ENCODE measurements at places on chromosomes 1 and 21.

GRCh38 chr1:5250336-5250735, 595.9 kb downstream of the AJAP1 start:
- no peak for DNase-seq

GRCh38 chr1:30908696-30909364, at the start of gene SDC3:
SDC3 (minus strand) TSS chr1:30908758; CDS start chr1:30908586, 172 bp downstream.
- DNase-seq = no peak

GRCh38 chr21:27586986-27587385, 620.1 kb upstream of the ADAMTS5 start:
- DNase-seq = no peak

- no peak for DNase-seq
Measured at GRCh38 chr1:27542463-27543273, 52.7 kb upstream of the WASF2 start.

- no peak for DNase-seq
Measured at GRCh38 chr1:52919051-52919722, 2.4 kb downstream of the ECHDC2 start.

DNA sequence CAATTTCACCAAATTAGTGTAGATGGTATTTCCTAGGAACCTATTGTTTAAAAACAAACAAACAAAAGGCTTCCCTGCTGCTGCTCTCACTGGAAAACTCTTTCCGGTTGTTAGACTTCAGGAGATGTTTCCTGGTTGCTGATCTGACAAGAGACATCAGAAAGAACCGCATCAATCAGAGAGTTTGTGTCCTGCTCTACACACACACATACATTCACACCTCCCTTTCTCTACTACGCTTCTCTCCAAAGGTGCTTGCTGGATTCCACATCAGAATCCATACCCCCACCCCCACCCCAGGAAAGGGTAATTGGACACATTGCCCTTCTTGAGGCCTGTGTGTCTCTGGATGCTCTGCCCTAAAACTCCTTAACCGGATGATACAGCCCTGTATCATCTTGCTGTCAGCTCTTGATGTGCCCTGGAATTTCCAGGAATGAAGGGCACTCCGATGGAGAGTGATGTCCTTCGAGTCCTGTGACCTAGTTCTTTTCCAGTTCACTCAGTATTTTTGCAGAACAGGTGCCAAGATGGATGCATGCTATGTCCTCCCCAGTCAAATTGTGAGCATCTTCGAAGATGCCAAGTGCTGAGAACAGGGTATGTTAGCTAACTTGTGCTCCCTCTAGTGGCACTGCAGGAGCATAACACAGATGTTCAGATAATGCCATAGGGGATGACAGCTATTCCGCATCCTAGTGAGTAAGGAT, 113.7 kb upstream of the SLC35F3 start:
- peak; percentile 88 for DNase-seq

DNA sequence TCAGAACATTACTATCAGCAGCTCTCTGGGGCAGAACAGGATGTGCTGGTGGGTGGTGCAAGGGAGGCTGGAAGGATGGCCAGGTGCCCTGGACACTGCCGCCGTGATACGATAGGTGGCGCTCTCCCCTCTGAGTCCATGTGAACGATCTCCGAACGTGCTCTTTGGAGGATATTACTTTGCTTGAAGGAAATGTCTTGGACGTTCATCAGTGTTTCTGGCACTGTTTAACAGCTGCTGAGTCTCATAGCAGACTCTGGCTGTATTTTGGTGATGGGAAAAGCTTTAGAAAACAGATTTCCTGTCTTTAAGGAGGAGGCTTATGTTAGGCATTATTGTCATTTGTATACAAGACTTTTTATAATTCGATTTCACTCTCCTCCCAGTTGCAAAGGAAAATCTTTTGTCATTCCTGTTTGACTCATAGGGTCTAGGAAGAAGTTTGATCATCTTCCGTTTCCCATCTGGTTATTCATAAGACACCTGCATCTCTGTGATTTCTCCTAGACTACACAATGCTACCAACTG, 386.2 kb upstream of the ADGRL2 start:
- no peak for DNase-seq

DNA sequence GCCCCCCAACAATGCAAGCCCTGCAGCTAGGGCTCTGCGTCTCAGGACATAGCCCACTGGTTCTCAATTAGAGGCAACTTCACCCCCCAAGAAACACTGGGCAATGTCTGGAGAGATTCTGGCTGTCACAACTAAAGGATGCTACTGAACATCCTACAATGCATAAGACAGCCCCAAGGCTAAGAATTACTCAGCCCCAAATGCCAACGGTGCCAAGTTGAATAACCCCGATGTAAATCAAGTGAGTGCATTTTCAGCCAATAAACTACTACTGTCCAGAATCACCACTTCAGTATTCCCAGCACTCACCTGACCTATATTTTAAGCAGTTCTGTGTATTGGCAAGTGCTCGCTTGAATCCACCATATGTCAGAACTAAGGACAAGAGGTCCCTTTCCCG, 6.9 kb downstream of the RIPK4 start:
- DNase-seq = no peak

DNA sequence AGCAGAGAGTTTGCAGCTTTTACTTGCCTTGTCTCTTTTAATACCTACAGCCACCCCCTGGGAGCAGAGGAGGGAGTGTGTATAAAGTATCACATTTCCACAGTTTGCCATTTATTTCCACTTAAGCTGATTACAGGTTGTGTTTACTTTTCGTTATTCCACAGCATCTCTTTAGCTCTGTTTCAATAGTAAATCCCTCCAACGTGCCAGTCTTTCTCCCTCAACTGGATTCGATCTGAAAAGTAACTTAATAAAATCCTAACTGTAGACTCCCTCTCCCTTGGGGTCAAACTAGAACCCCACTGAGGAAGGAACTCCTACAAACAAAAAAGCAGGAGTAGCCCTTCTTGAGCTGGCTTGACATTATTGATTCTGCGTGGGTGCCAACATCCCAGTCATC, 3.1 kb upstream of the FCGR2A start:
- DNase-seq = peak; percentile 71

GRCh38 chr1:195714248-195714647, 894.0 kb downstream of the KCNT2 start:
- DNase-seq = no peak

DNA sequence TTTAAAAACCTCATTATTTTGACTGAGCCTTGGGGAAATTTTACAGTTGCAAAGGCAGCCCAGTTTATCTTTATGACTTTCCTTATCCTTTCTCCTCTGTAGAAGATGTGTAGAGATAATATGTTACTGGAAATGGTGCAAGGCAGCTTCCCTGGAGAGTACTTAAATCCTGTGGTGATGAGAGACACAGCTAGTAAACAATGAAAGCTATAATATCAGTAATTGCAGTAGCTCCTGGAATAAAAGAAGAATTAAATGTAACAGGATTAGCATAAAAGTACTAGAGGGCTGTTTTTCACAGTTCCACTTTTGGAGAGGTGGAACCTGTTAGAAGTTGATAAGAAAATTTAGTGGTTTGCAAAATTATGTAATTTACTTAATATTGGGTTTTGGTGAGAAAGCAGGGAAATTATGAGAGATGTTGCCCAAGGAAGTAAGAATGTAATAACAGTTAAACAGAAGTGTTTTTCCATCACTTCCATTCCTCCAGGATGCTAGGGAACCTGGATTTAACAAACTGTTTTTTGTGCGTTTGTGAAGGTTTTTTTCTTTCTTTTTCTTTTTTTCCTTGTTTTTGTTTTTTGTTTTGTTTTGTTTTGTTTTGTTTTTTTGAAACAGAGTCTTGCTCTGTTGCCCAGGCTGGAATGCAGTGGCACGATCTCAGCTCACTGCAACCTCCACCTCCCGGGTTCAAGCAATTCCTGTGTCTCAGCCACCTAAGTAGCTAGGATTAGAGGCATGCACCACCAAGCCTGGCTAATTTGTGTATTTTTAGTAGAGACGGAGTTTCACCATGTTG, 15.7 kb upstream of the EDEM3 start:
- DNase-seq = peak; percentile 91

DNA sequence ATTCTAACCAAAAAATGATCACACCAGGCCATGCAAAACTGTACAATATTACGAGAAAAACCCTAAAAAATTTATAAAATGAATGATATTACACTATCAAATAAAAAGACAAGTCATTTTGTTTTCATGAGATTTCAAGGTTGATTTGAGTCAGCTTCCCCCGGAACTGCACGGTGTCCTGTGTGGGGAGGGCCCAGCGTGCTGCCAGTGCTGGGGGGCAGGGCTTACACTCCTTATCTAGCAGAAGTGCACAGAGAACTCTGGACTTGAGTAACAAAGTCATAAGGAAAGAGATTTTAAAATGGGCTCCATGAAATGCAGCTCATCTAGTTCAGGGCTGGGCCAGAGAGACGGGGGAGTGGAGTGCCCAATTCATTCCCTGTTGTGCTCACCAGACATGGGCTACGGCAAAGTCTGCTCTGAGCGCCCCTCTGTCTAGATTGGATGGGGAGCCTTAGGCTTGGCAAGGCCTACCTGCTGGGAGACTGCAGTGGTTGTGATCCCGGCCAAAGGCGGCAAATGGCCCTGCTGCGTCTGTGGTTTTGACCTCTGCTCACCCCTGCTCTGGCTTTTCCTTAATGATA, 50.1 kb downstream of the COQ8A start:
- peak; percentile 68 for DNase-seq

DNA sequence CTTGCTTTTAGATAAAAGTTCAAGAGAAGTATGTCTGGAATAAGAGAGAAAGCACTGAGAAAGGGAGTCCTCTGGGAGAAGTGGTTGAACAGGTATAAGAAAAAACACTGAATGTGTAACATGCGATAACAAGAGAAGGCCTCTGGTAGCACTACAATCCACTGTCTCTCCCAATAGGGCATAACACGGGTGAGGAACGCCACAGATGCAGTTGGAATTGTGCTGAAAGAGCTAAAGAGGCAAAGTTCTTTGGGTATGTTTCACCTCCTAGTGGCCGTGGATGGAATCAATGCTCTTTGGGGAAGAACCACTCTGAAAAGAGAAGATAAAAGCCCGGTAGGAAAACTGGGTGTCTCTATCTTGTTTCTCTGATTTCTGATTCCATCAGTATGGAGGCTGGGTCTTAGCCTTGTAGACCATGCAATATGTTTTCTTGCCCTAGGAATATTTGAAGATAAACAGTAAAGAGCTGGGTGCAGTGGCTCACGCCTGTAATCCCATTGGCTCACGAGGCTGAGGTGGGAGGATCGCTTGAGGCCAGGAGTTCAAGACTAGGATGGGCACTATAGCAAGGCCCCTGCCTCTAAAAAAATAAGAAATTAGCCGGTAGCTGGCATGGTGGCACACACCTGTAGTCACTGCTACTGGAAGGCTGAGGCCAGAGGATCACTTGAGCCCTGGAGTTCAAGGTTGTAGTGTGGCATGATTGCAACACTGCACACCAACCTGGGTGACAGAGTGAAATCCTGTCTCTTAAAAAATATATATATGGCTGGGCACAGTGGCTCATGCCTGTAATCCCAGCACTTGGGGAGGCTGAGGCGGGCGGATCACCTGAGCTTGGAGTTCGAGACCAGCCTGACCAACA, 40.4 kb downstream of the DAP3 start:
- peak; percentile 72 for DNase-seq

DNA sequence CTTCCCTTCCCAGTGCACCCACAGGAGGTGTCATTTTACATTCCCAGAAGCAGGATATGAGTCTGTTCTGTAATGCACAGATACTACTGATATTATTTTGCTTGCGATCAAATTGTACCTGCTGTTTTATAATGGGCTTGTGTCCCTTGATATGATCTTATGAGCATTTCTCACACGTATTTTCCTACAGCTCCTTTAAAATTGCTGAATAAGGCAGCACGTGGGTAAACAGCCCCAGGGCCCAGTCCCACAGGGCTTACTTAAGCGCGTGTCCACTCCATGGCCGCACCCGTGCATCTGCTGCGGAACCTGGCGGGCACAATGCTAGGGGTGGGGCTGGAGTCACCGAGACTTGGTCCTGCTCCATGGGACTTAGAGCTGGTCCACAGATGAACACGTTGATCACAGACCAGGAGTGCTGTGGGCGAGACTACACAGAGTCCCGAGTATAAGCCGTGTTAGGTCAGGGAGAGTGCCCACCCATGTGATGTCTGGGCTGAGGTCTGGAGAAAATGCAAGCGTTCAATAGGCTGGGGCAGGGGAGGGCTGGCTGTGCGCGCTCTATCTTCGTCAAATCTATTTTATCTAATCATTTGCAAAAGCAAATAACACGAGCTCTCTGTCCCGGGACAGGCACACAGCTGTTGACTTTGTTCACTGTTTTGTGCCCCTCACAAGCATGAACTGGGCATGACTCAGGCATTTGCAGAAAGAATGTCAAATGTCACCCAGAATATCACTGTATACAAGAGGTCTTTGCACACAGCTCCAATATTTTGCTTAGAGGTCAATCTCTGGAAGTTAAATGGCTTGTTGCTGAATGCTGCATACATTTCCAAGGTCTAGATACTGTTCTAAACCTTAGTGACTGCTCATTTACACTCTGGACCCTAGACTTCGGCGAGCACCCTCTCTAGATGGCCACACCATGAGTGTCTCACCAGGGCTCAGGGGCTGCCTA, 119.3 kb downstream of the CRYAA start:
- DNase-seq = no peak

DNA sequence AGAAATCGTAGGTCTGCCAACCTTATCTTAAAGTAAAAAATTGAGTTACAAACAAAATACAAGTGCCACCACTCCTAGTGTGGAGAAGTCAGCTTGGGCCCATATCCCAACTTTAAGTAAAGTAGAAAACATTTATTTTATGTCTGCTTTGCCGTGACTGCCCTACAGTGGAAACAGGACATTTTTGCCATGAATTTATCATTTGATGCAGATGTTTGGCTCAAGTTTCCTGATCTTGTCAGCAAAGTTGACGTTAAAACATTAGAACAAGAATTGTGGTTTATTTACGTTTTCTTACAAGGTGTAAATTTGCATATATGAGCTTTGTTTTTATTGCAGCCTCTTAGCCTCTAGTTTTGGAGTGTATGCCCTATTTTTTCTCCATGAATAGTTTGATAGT, 17.1 kb upstream of the KCNJ15 start:
- DNase-seq = no peak

DNA sequence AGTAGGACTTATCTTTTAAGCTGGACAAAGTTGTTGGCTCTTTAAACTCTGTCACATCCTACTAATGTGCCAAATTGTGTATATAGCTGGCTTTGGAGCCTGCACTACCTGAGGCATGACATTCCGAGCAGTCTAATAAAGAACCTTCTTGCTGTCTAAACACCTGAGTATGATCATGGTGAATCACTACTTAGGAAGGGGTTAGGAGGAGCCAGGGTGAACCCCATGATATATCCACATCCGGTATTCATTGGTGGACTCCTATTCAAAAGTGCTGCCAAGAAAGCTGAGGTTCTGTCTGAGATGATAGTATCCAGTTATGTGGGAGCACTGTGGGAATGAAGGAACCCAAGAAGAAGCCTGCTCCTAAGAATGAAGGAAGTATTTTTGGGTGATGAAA, 27.1 kb downstream of the CRNN start:
- DNase-seq = no peak

DNA sequence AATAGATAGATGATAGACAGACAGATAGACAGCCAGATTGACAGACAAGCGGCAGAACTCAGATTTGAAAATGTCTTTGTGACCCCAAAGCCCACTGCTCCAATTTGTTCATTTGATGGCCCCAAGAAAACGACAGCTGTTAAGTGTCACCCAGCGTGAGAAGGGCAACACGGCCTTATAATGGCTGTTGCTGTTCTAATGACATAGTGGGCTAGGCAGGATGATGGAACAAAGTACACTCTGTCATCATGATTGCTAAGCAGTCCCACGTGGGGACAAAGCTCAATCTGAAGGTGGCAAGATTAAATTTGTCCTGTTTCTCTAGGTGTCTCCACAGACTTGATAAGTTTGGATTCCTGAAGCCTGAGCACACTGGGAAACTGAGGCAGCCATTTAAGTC, 112.9 kb downstream of the DAB1 start:
- no peak for DNase-seq

- no peak for DNase-seq
Measured at GRCh38 chr1:91827087-91827458, 58.9 kb downstream of the TGFBR3 start.

Data from NCI-H2227 treated with DMSO at 0.1 percent for 48 hours (cell line).